ENCODE measurements at places on chromosomes 6 and 20.

DNA sequence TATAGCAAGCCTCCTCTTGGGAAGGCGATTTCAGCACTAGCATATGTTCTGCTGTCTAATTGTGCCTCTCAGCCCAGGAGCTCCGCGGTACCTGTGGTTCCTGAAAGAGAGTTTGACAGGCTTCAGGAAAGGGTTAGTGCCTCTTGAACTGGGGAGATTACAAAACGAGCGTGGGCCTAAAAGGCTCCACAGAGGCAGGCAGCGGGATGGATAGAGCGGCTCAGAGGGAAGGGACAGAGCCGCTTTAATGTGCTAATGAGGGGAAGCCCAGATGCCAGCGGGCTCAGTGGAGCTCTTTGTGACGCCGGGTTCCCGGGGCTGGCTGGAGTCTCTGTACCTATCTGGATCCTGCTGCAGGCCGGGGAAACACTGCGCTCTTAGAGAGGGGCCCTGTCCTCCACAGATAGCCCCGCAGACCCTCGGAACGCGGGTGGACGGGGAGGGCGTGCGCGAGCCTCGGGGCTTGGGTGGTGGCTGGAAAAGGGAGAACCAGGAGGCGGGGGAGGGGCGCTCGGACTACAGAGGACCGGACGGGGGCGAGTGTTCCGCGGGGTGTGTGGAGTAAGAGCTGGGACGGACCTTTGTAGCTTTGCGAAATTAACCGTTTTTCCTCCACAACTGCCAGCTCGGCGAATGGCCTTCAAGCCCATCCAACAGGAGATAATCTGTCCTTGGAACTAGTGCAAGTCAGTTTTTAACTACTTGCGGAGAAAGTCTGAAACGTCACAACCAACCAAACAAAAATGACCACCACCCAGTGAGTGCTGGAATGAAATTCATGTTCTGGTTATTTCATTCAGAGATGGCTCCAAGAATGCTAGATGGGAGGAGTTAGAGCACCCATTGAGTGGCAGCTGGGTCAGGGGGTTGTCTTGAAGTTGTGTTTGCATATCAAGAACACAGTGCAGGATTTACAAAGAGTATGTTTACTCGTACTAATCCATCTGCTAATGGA, 13.0 kb downstream of the SLC35F1 start:
- no peak for ATAC-seq

- ATAC-seq = no peak
Observed at GRCh38 chr20:50272030-50272723, 81.5 kb downstream of the CEBPB start.

GRCh38 chr20:55166063-55166462, 690.7 kb downstream of the DOK5 start:
- no peak for ATAC-seq

- ATAC-seq = no peak
Observed at GRCh38 chr6:119249319-119249718, 100.2 kb downstream of the MAN1A1 start.

DNA sequence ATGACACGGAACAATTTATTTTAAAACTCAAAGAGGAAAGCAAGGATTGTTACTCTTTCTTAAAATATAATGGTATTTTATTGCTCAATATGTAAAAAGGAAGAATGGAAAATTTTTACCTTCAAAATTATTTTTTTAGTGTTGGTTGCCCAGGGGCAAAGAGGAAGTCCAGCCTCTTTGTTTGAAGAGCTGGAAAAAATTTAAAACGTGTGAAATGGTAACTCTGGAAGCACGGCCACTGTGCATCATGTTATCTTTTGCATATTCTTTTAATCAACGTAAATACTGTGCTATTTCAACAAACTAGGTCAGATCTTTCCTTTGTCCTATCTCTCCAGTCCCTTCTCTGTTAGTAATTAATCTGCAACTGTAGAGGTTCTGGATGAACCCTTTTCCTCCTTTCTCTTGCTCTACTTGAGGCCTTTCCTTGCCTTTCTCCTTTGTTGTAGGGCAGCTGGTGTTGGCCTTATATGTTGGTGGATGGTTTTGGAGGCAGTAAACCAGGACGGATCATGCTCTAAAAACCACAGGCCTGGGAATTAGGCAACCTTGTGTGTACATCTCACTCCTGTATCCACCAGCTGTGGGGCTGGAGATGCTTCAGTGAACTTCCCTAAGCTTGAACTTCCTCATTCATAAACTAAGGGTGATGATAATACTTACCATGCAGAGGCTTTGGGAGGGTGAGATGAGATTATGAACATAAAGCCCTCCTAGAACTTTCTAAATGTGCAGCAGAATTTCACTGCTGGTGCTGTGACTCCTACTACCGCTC, 143.3 kb downstream of the PRL start:
- ATAC-seq = no peak

- peak; percentile 54 for ATAC-seq
Observed at GRCh38 chr20:25867776-25868649, 171.4 kb upstream of the ZNF337 start.

DNA sequence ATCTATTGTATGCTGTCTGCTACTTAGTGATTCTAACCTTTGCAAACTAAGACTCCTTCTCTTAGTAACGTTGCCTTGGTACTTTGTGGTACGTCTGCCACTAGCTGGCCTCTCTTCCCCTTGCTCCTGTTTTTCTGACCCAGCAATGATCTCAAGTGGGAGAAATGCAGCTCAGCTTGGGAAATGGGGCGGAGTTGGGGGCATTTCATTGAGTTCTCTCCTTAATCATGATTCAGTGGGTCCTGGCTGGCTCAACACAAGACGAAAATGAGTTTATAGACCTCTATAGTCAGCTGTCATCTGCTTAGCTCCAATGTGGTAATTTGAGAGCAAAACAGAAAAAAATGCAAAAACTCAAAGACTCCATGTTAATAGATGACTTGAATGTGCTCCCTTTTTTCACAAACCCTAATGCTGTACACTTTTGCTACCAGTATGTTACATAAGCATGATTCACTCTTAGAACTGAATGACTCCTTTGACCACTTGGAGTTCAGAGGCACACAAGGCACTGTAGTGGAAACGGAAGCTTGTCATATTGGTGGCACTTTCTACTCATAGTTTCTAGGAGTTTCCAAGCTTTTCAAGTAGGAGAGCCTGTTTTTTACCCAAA, 55.3 kb upstream of the SOX4 start:
- ATAC-seq = no peak

- peak; percentile 51 for ATAC-seq
Observed at GRCh38 chr6:16277101-16277981, 39.0 kb downstream of the GMPR start.

DNA sequence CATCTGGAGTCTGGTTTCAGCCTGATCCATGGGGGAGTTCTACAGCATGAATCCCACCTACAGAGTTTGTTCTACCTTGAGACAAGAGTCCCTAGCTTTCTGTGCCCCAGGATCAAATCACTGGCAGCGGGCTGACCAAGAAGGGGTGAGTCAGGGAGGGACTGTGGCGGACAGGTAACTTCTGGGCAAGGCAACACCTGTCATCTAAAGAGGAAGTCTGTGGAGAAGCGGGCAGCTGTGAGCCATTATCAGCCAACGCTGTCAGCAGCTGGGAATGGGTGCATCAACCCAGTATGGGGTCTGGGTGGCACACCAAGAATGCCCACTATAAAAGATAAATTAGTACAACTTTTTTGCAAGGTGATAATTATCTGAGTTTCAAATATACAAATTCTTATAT, 45.9 kb downstream of the UBE3D start:
- ATAC-seq = no peak

DNA sequence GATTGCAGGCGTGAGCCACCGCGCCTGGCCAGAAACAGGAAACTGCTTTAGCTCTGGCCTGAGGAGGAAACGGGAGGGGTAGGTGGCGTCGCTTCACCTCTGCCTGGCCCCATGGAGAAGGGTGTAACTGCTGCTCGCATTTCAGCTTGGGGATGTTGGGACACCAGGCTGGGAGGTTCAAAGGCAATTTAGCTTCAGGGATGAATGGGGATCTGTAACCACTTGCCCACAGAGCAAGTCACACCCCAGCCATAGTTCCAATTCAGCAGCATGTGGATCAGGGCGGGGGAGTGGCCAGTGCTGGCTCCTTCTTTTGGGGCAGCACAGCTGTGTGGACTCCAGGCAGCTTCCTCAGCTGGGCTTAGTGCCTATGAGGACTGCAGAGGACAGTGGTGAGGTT, 34.8 kb upstream of the NUP153 start:
- no peak for ATAC-seq

DNA sequence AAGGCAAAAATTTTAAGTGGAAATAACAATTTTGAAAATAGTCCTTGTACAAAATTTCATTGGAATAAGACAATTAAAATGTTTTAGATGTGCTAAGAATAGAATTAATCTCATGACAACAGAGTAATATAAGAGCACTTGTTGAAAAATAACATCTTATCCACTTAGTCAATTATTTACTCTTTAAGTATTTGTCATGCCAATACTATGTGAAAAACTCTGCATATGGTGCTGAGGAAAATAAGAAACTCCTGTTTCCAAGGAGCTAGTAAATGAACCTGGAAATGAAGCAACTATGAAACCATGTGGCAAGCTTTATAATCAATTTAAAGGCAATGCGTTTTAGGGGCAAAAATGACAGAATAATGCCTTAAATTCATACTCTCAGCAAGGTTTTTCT, 42.7 kb upstream of the HCRTR2 start:
- no peak for ATAC-seq

- ATAC-seq = no peak
Observed at GRCh38 chr6:21942897-21943296, 349.3 kb downstream of the SOX4 start.

GRCh38 chr6:37623666-37624065, 74.0 kb downstream of the MDGA1 start:
- ATAC-seq = no peak

DNA sequence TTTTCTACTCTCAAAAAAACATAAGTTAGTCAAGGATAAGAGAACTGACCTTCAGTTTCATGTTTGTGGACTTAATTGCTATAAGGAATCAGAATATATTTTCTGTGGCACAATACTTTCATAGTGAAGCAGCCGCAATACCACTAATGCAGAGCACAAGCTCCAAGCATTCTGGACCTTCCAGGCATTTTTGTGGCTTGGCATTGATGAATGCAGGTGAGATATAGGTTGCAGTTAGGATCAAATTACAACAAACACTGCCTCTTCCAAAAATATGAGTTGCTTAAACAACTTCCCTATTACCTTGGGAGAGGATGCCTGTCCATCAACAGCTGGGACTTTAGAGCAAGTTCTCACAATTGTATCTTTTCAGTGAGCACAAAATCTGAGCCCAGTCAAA, 162.8 kb upstream of the RSPO3 start:
- ATAC-seq = no peak

- ATAC-seq = no peak
Observed at GRCh38 chr6:105560611-105561066, 157.8 kb upstream of the PREP start.

GRCh38 chr6:153129873-153130514, 1.1 kb downstream of the RGS17 start:
- ATAC-seq = no peak

DNA sequence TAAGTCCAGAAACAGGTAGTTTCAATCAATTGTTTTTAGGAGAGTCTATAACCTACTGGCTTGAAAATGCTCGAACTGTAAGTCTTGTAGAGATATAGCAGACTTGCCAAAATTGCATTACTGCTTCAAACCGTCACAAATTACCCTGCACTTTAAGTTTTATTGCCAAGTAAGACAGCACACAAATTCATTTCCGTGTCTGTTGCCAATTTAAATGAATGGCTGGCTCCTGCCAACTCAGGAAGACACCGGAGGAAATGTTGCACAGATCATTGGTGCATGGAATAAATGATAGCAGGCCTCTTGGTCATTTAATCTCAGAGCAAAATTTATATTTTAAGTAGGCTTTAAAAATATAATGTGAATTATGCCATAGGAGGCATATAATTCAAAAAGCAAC, 438.1 kb downstream of the HACE1 start:
- no peak for ATAC-seq

GRCh38 chr6:154301839-154302752, 54.5 kb downstream of the IPCEF1 start:
- ATAC-seq = peak; percentile 83

- no peak for ATAC-seq
Observed at GRCh38 chr6:139367810-139368351, 6.6 kb downstream of the CITED2 start.

GRCh38 chr6:36150283-36150682, 20.0 kb downstream of the MAPK13 start:
- no peak for ATAC-seq

DNA sequence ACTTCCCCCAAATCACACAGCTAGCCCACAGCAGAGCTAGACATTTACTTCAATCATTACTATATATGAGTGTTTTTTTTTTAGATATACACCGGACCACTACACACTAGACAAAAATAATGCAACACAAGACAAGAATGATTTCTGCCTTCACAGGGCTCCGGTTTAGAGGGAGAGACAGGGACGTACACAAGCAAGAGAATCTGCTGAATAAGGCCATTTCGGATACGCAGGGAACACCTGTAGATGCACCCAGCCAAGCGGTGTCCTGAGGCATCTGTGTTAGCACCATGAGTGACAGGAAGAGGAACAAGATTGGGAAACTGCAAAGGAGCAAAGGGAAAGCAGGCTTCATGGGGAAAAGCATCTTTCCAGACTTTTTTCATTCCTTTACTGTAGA, 45.7 kb downstream of the HS3ST5 start:
- no peak for ATAC-seq

GRCh38 chr6:92790381-92790780, 629.0 kb downstream of the EPHA7 start:
- no peak for ATAC-seq

DNA sequence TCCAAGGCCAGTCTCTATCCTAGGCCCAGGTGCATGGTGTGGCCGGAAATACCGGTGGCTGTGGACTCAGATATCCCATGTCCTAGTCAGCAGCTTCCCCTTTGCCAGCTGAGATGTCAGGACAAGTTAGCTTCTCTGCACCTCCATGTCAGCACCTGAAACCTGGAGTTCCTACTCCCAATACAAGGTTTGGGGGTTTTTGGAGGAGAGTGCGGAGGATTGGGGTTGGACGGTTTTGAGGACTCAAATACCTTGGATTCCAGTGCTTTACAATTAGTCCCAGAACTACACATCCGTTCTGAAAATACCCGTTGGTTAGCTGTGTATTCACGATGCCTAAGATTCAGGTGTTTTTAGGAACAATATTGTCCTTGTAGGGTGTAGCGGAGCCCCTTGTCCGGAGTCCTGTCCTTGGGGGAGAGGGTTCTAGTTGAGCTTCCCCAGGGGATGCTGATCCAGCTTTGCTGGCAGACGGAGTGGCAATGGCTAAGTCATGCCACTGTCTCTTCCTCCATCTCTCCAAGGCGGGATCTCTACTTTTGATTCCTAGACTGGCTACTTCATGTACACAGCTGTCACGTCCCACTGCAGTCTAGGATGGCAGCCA, 45.0 kb downstream of the ADNP start:
- no peak for ATAC-seq

DNA sequence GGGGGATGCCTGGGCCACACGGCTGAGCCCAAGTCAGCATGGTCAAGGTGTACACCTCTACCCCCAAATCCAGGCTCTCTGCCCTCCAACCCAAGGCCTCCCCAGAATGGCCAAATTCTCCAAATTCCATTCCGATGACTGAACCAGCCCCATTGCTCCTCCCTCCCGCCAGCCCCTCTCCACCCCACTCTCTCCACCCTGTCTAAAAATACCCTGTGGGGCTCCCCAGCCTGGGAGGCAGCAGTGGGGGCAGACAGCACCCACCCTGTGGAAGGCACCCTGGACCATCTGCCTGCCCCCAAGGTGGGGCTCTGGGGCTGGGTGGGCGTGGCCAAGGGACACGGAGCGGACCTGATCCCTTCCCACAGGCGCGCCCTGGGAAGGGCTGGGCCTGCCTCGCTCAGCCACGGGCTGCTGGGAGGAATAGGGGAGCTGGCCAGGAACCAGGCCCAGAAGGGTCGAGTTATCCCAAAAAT, 11.4 kb downstream of the TEAD3 start:
- ATAC-seq = no peak

All from stimulated activated memory B cell treated with anti-CD40 and anti-IgM and Interleukin-4, amounts not matched to agents 10 μg/mL and 1 μg/mL and 100 μg/mL, for 72 hours (primary cell).